ENCODE measurements at places on chromosomes 2 and 18.

- no peak for DNase-seq
These were observed 523 bp downstream of the REG3A start for GRCh38 chr2:79159030-79159429.

- no peak for DNase-seq
These were observed 118.9 kb downstream of the WDR7 start for GRCh38 chr18:56770097-56770496.

- DNase-seq, result no peak
These were observed 119.6 kb downstream of the MTX2 start for GRCh38 chr2:176388861-176389260.

DNA sequence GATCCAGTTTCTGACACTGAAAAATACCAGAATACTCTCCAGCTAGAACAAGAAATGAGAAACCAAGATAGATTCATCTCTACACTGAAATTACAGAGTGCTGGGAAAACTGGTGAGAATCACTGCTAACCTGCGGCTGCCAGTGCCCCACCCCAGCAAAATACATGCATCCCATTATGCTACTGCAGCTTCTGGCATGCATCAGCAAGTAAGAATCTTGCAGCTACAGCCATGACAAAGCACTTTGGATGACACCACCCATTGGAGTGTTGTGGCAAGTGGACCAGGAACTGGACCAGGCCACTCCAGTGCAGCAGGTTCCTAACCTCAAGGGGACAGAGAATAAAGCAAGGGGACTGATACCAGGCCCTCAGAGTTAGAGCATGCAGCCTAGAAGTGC, 378.8 kb upstream of the ETAA1 start:
- DNase-seq, result no peak

DNA sequence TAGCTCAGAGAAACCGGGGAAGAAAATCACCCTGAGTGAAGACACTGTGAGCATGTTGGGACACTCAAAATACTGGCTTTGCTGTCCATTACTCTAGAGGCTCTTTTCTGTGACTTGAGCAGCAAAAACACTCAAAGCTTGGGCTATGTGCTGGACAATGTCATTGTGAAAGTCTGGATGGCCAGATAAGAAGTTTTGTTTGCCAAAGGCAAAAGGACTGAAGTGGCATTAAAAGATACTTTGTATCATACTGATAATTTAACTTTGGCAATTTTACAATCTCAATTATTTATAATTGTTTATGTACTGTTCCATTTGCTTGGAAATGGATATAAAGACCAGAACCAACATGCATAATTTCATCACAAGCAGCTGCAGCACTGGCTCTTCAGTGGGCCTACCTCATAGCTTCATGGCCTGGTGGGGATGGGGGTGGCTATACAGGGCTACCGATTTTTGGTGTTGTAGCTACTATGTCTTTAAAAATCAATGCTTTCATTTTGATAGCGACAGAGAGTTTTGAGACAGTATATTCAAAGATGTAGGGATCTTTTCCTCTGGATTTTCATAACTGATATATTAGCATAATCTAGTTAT, 51.1 kb downstream of the RBKS start:
- no peak for DNase-seq

DNA sequence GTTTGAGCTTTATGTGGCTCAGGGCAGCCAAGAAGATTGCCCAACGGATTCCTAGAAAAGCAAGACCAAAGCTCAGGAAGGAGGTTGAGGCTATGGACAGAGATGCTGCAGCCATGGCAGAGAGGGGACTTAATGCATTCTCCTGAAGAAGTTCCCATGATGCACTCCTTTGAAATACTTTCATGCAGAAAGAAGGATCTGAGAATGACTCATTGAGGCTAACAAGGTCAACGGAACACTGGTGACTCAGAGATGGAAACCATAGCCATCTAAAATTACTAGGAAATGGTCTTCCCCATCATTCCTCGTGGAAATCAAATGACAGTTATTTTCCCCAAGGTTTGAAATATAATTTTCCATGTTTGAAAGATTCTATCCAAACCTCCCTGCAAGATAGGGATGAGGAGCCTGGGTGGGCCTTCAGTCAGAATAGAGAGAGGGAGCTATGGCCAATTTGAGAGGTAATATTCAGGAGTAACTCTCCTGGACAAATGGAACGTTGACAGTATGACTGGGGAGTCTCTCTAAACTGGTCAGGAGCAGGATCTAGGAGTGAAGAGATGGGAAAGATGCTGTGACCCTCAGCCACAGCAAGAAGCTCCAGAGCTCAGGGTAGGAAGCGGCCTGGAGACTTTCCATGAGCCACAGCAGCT, 63.0 kb downstream of the REEP1 start:
- no peak for DNase-seq

GRCh38 chr2:464562-465309, 176.8 kb upstream of the ALKAL2 start:
- DNase-seq, result no peak

DNA sequence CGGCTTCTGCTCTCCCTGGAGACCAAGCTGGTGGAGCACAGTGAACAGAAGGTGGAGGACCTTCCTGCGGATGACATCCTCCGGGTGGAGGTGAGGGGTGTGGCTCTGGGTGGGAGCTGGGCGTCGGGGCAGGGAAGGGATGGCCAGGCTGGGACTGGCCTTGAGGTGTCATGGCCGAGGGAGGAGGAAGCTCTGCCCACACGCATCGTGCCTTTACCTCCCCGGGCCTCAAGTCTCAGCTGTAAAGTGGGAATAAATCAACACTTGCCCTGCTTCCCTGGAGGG, 98.2 kb downstream of the DYSF start:
- DNase-seq, result no peak

GRCh38 chr2:188326669-188327301, 35.1 kb downstream of the GULP1 start:
- DNase-seq, result no peak

DNA sequence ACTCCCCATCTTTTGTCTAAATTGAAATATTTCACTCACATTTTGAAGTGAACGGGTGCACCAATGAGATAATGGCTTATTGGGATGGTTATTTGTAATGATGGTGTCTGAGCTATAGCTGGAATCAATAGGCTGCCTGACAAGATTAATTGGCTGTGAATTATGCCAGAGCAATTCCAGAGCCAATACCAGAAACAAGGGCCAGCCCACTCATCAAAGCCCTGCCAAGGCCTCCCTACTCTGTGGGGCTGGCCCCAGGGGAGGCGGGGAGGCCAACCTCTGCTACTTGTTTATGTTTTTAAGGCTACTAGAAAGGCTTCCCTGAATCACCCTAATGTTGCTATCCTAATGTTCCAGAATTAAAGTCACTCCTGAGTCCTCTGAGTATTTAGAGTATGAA, 29.1 kb upstream of the NEMP2 start:
- DNase-seq, result no peak

DNA sequence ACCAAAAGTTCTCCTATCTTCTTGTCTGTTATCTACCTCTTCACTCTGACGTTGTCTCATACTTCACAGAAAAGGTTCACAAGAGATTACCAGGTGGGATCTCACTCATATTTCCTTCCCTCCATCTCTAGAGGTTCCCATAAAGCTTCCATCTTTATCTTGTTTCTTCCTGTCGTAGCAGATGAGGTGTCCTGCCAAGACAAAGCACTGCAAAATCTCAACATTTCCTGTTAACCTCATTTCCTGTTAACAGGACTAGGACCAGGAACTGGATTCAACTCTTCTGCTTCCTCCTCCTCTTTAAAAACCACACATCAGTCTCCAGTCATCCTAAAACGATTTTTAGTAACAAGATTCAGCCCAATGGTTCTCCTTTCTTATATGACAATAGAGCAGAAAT, 512.8 kb upstream of the NRP2 start:
- no peak for DNase-seq

GRCh38 chr2:44170311-44170717, 1.6 kb downstream of the PPM1B start:
- DNase-seq, result no peak

DNA sequence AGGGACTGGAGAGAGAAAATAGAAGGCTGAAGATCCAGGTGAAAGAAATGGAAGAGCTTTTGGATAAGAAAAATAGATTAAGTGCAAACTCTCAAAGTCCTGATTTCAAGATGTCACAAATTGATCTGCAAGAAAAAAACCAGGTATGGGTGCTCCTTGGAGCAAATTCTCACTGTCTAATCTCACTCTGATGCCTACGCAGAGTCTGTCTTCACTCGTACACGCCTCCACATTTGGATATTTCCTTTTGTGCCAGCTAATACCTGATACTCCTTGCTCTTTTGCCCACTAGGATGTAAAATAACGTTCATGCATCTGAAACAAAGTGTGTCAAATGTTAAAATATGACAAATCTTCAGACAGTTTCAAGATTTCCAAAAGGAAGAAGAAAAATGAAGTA, 99.4 kb downstream of the CCDC102B start:
- no peak for DNase-seq

GRCh38 chr2:144111437-144111836, 408.5 kb downstream of the ZEB2 start:
- no peak for DNase-seq

DNA sequence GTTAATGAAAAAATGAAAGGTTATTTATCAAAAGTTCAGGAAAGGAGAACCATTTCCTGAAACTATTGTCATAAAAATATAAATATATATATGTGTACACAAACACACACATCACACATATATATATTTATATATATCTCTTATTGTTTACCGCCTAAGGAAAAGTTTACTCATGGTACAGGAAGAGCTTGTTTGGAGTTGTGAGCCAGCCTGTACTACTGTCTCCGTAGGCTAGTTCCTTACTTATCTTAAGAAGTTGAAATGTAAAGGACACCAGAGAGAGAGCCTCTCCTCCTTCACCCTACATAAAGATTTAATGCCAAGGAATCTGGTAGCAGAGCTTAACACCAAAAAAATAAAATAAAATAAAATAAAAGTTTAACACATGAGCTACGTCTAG, 19.6 kb downstream of the DSC1 start:
- DNase-seq, result no peak

- DNase-seq, result peak; percentile 83
These were observed 32.8 kb upstream of the SLC14A1 start for GRCh38 chr18:45690975-45691815.

DNA sequence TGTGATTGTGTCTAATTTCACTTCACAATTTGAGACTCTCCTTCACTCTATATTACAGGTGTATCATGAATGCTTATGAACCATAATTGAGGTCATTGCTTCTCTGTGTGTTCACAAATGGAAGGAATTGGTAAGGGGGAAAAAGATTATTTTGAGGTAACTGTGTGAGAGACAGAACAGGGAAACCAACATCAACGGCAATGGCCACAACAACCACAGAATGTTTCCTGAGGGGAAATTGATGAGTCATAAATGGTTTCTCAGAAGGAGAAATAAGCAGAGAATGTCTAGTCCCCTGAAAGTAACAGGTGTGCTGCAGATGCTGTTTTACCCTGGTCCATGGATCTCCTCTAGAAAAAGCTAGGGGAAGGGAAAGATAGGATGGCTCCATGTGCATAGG, 361.2 kb upstream of the GALNT5 start:
- no peak for DNase-seq

Measured in CD8-positive, alpha-beta T cell (primary cell).